WERI-Rb-1 (cell line): ENCODE measurements at places on chromosomes 1 and 21.

DNA sequence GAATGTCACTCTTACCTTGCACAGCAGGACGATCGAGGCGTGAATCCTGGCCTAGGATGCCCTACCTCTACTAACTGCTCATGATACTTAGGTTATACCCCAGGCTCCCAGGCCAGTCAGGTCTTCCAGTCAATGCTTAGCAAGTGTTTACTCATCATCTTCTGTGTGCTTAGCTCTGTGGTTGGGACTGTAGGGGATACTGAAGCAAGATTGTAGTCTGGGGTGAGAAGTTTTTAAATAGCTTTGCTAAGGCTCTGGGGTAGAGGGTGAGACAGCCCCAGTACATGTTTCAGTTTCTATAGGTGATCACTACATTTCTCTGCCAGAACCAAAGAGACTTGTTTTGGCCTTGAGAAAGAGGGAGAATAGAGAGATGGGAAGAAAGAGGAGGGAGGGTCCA is 250.8 kb upstream of the KIAA0040 start:
- DNase-seq = no peak

DNA sequence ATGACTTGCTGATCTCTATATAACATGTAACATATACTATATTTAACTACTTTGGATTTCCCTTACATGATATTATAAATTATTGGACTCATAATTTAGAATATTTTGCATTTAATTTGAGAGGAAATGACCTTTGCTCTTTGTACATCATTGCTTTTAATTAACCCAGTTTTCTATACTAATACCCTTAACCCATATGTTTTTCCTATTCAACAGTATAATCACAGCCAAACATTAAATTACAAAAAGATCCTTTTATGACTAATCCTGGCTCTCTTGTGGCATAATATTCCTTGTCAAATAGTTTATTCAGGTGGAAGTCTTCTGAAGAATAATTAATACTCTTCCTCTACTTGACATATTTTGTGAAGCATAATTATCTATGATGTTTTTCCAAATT is 56.0 kb upstream of the GPR52 start:
- DNase-seq = no peak

DNA sequence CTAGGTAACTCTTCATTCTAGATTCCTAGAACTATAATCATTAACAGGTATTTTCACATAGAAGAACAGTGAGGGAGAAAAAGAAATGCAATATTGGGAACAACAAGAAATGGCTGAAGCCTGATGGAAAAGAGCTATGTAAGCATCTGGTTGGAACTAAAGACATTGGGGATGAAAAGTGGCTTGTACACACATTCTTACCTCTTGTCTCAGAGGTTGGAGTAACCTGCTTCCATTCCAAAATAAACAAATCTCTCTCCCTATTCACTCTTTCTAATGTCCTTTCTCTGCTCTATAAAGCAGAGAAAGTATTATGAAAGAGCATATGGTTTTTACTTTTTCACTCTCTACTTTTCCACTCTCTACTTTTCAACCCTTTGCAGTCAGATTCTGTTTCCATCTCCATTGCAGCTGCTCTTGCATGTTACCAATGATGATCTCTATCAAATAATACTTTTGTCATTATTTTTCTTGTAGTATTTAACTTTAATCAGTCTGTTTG is 37.5 kb downstream of the CMPK1 start:
- DNase-seq = no peak

DNA sequence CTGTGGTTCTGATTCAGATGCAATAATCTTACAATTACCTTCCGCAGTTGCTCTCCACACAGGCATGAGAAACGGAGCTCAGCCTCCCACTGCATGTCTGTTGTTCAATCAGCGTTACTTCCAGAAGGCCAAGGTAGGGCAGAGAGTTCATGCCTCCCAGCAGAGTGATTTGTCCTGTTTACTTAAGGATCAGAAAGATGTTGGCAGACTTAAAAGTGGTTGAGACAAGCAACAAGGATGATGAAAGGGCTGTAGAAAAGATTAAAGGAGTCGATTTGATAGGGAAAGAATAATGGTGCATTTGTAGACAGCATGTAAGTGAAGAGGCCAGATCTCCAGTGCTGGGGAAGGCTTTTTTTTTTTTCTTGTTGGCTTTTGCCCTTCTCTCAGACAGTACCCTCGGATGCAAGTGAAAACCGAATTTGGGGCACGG is 26.6 kb downstream of the ARMH1 start:
- peak; percentile 45 for DNase-seq

GRCh38 chr1:235278233-235278914 is 49.6 kb downstream of the ARID4B start:
- DNase-seq = no peak

DNA sequence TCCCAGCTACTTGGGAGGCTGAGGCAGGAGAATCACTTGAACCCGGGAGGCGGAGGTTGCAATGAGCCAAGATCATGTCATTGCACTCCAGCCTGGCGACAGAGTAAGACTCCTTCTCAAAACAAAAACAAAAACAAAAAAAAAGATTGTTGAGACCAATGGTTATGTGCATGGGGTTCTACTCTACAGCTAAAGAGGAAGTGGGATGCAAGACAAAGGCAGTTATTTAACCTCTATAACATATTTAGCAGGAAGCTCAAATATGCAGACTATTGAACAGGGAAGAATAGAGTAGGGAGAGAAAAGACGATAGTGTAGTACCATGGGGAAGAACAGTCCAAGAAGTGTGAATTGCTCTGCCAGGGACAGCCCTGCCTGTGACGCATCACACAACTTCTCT is 227.7 kb downstream of the SMYD3 start:
- no peak for DNase-seq

DNA sequence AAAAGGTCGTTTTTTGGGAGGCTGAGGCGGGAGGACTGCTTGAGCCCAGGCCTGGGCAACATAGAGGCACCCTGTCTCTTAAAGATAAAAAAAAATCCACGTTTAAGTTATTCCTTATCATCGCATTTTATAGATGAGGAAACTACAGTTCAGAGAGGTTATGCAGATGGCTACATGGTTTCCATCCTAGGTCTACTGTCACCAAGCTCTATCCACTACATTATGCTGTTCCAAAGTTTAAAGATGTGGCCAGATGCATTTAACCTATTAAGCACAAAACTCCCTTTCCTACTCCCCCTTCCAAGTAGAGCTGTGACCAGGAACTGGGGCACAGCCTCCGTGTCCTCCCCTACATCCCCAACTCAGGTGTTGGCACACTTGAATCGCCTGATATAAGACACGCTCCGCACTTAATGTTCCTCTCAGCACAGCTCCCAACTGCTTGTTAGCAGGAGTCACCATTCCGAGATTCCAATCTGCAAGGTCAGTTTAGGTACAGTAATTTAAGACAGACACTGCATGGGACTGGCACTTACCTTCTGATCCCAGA is 1.3 kb downstream of the TAF5L start:
- DNase-seq = no peak

- DNase-seq = no peak
Observed at GRCh38 chr1:60066001-60066400, 7.6 kb downstream of the C1orf87 start.

DNA sequence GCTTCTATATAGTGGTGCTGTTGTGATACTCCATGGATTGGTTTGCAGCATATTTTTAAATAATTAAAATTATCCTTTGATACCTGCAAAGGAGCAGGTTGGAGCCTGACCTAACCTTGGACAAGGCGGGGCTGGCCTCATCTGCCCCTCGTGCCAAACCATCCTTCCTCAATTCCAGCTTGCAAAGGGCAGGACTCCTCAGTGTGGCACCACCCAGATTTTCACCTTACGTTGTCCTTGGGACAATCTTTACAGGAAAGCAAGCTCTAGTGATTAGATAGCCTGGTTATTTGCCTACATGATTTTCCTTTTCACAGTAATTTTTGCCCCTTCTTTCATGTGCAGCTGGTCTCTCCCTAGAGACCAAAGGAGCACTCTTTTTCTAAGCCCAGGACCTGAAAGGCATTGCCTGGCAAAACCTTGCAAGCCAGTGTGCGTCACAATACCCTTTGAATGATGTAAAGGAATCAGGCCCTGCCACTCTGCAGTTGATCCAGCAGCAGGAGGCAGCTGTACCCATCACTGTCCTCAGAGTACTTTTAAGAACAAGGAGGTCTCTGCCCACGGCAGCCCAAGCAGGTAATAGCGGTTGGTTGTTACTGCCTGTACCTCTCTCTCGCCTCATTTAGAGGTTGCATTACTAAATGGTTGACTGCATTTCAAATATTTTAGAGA is 99.4 kb downstream of the ADSS2 start:
- no peak for DNase-seq

- DNase-seq = no peak
Observed at GRCh38 chr1:52306227-52307006, 59.6 kb downstream of the CC2D1B start.

GRCh38 chr1:95111014-95111413 is 6.1 kb upstream of the TLCD4 start:
- DNase-seq = no peak

DNA sequence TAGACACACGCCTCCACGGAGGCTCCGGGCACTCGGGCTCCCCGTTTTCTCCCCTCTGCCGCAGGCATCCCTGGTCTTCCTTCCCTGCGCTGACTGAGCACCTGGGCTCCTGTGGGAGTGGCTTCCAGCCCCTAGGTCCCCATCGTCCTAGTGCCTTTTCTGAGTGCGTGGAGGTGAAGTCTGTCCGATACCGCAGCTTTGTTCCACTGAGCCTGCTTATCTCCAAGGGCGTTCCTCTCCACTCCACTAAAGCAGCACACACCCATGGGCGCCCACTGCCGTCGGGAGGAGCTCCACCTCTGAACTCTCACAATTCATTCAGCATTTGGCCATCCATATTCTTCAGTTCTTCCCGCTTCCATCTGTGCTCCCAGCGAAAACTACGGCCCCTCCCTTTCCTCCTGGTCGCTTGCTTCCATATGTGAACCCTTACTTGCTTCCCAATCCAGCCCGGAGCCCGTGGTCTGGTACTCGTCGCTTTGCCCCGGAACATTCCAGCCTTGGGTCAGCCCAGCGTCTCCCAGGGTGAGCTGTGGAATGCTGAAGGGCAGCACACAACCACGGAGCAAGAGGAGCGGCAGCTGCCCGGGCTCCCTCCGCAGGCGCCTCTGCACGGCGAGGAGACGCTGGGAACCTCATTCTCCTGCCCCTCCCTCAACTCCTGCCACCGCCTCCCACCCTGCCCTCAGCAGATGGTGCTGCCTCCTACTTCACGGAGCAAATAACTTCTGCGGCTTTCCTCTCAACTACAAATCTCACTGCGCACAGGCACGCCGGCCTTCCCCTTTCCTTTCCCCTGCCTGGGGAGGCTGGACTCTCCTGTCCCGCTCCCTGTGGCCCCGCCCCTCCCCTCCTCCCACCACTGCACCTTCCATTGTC is 27.5 kb downstream of the ATP8B2 start:
- peak; percentile 90 for DNase-seq

DNA sequence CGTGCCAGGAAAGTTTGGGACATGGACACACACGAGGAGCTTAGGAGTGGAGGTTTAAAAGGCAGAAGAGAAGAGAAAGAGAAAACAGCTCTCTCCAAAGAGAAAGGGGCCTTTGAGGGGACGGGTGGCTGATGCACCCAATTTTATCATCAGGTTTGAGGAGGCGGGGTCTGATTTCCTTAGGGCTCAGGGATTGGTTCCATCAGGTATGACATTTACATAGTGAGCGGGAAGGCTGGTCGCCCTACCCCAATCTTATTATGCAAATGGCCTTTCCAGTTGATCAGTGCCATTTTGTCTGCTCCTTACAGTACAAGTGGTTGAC is 749.1 kb upstream of the TPTE start:
- no peak for DNase-seq

GRCh38 chr21:35408401-35408800 is 359.3 kb upstream of the RUNX1 start:
- DNase-seq = no peak

GRCh38 chr1:30081379-30082102 is 641.8 kb downstream of the MATN1 start:
- no peak for DNase-seq
